ENCODE measurements at places on chromosomes 1 and 21. TPM values are rescaled to one million over a fixed set of nuclear protein-coding genes. Genes with fewer than 3 reads are reported as not detected.

GRCh38 chr1:204830747-204831146 lies 39.9 kb upstream of the NFASC start:
- no peaks in the 10 kb centered on the region for H3K4me1 ChIP-seq
- no peaks in the 10 kb centered on the region for H3K36me3 ChIP-seq
- peak overlapping the region; percentile 85 for H3K4me3 ChIP-seq
- H3K27me3 ChIP-seq = peaks cover 8% of the 10 kb centered on the region
- DNase-seq = no peak
- no peak overlapping the region for H3K27ac ChIP-seq

DNA sequence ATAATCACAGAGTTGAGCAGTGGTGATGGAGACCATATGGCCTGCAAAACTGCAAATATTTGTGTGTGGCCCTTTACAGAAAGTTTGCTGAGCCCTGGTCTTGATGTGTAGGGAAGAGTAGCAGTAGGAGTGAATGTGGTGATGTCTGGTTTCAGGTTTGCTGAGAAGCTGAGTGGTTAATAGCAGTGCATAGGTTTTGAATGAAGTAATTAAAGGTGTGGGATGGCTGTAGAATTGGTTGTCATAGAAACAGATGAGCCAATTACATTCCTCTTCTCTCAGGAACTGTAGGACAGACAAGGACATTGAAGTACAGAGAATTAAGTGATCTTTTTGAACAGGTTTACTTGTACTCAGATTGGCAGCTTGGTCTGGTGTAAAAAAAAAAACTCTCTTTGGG lies 37.4 kb downstream of the PRDM2 start:
- no peak for DNase-seq
- H3K27me3 ChIP-seq = peaks cover 74% of the 10 kb centered on the region
- H3K27ac ChIP-seq = no peak overlapping the region
- no peak overlapping the region for H3K4me3 ChIP-seq
- H3K36me3 ChIP-seq = no peaks in the 10 kb centered on the region
- H3K4me1 ChIP-seq = no peaks in the 10 kb centered on the region

GRCh38 chr1:42877380-42877779 lies 31.0 kb downstream of the ZNF691 start:
- peak; percentile 92 for DNase-seq
- no peaks in the 10 kb centered on the region for H3K4me1 ChIP-seq

The IL12RB2 gene
- total RNA-seq = not detected

DNA sequence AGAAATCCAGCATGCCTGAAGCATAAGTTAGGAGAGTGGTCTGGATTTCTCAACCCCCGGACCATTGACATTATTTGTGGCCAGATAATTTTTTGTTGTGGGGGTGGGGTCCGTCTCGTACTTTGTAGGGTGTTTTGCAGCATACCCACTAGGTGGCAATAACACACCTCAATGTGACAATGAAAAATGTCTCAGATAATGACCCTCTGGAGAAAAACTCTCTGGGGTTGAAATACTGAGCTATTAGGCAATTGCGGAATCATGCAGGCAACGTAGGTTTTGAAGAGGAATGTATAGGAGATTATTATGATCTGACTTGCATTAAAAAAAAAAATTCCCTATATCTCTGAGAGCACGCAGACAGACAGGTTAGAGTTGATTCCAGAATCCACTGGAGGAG lies 25.3 kb upstream of the RRP15 start:
- no peaks in the 10 kb centered on the region for H3K27me3 ChIP-seq
- no peak overlapping the region for H3K4me3 ChIP-seq
- H3K36me3 ChIP-seq = no peaks in the 10 kb centered on the region
- H3K4me1 ChIP-seq = no peaks in the 10 kb centered on the region

DNA sequence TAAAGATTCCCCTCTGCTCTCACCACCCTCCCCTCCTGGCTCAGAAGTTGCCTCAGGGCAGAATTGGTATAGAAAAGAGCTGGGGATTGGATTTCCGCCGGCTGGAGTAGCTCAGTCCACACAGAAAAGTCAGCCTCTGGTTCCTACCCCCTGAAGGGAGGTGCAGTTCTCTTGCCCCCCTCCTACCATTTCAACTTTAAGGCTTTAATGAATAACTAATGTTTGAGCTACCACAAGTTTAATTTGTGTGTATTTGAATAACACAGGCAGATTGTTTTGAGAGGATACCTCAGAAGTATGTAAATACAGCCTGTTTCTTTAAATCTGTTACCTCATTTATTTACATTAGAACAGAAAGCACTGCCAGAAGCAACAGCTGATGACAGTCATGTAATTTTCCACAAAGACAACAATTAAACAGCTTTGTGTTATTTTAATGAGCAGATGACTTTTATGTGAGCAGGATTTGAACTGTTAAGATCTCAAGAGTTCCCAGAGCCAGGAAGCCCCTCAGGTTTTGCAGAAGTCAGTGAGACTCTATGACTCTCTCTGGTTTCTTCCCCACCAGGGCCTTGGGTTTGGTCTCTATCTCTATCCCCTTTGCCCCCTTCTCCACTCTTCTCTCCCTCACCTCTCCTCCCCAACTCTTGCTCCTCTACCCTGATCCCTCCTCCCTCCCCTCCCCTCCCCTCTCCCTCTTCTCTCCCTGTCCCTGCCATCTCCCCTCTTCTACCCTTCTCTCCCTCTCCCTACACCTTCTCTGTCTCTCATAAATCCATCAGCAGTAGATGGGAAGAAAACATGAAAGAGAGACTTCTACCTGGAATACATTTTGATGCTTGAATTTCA lies 26.3 kb downstream of the DUSP10 start:
- H3K27ac ChIP-seq = no peak overlapping the region
- H3K4me3 ChIP-seq = peak overlapping the region; percentile 30
- peaks cover 78% of the 10 kb centered on the region for H3K36me3 ChIP-seq
- H3K4me1 ChIP-seq = peaks cover 26% of the 10 kb centered on the region
- H3K27me3 ChIP-seq = no peaks in the 10 kb centered on the region

The RNU1-1 gene
- total RNA-seq = 3,596 TPM

The SLAMF7 gene
- not detected for total RNA-seq

DNA sequence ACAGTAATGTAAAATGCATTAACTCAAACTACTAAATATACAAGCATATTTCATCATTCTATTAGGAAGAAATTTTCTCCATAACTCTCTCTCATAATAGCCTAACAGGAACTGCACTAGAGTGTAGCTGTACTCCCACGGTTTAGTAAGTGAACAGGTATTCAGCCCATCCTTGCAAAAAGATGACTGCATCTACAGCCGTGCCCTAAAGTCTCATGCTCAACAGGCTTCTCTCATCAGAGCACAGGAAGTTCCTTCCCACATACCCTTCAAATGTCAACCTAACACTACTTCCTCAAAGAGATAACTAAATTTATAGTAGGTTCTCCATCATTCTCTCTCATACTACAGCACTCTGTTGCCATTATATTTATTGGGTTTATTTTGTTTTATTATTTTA lies 251.6 kb downstream of the AKT3 start:
- H3K4me3 ChIP-seq = no peak overlapping the region
- DNase-seq = no peak
- H3K4me1 ChIP-seq = no peaks in the 10 kb centered on the region
- H3K27me3 ChIP-seq = no peaks in the 10 kb centered on the region
- no peak overlapping the region for H3K27ac ChIP-seq
- no peaks in the 10 kb centered on the region for H3K36me3 ChIP-seq

The TIE1 gene
- total RNA-seq = 0.70 TPM

The SLAMF9 gene
- not detected for total RNA-seq

- H3K27me3 ChIP-seq = no peaks in the 10 kb centered on the region
- H3K4me3 ChIP-seq = no peak overlapping the region
- H3K4me1 ChIP-seq = no peaks in the 10 kb centered on the region
- DNase-seq = no peak
- H3K36me3 ChIP-seq = no peaks in the 10 kb centered on the region
- H3K27ac ChIP-seq = no peak overlapping the region
Measured at GRCh38 chr1:2930016-2930815, 91.1 kb upstream of the ACTRT2 start.

DNA sequence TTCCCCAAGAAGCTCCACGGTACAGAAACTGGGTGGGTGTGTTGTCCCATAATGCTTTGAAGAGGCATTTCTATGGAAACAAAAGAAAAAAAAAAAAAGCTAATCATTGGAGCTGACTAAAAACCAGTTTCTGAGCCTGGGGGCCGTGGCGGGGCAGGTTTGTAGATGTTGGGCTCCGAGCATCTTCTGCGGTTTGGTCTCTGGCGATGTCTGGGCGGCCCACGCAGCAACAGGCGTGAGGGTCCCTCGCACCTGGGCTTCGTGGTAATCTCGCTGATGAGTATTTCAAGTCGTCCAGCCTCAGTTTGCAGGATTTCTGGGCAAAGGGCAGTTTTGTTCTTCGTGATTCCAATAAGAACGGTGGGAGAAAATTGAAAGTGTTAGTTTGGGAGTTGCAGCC lies 6.8 kb downstream of the TP73 start:
- no peaks in the 10 kb centered on the region for H3K4me1 ChIP-seq
- no peak overlapping the region for H3K27ac ChIP-seq
- no peak overlapping the region for H3K4me3 ChIP-seq
- H3K36me3 ChIP-seq = no peaks in the 10 kb centered on the region
- H3K27me3 ChIP-seq = peaks cover 48% of the 10 kb centered on the region
- DNase-seq = no peak

DNA sequence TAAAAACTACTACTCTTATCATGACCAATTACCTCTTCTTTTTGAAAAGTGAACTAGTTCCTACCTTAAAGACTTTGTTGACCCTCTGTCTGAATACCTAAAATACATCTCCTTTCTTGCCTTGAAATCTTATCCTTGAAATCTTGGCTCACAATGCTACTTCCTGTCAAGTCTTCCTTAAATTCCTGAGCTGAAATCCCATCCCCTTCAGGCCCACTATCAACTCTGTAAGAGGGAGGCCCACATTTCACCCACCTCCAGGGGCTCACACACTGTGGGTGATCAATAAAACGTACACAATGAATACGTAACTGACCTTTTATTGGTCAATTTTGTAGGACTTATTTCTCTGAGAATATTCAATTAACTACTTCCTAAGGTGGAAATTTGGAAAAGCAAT lies 88.0 kb downstream of the APP start:
- H3K4me1 ChIP-seq = peaks cover 2% of the 10 kb centered on the region
- peaks cover 34% of the 10 kb centered on the region for H3K36me3 ChIP-seq
- H3K27ac ChIP-seq = no peak overlapping the region
- no peaks in the 10 kb centered on the region for H3K27me3 ChIP-seq
- peak; percentile 67 for DNase-seq

The OVAAL gene
- not detected for total RNA-seq

- H3K27me3 ChIP-seq = no peaks in the 10 kb centered on the region
- no peak for DNase-seq
- no peaks in the 10 kb centered on the region for H3K4me1 ChIP-seq
- H3K36me3 ChIP-seq = no peaks in the 10 kb centered on the region
Measured at GRCh38 chr1:199303035-199303434, 664.2 kb downstream of the PTPRC start.

DNA sequence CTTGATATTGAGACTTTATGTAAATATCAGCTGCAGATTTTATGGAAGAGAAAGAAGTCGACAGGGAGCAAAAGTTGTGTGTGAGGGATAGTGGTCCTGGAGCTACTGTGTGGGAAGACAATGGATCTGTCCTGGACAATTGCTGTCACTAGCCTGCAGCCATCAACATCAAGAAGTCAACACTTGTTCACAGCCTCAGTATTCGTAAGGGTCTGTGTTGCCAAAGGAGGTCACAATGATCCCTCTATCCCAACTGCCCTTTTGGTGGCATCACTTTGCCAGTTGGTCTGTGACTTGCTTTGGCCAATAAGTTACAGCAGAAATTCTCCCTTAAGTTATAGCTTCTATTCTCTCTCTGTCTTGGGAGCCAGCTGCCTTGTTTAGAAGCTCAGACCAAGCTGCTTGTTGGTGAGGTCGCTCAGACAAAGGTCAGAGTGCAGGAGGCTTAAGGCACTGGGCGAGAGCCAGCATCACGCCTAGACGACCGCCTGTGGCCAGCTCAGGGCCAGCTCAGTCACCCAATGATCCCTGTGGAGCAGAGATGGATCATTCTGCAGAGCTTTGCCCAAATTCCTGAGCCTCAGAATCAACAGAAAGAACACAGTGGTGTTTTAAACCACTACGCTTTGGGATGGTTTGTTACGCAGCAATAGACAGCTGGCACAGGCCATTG lies 134.9 kb downstream of the RHOU start:
- no peaks in the 10 kb centered on the region for H3K36me3 ChIP-seq
- H3K27me3 ChIP-seq = no peaks in the 10 kb centered on the region
- no peak overlapping the region for H3K27ac ChIP-seq
- no peak overlapping the region for H3K4me3 ChIP-seq
- DNase-seq = no peak

DNA sequence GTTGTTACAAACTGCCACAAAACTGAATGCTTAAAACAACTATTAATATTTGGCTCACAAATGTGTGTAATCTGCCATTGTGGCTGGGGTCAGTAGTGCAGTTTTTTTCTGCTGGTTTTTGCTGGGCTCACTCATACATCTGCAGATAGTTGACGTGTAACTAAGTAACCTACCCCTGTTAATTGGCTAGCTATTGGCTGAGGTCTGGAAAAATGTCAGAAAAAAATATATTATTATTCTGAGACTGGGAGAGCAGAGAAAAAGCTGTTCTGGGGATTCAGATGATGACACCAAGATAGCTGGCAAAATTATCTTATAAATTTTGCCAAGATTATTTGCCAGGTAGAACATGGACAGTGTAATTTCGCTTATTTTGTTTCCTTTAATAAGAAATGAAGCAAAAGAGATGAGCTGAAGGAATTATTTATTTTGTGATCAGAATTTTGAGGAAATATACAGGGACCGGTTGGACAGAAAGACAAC lies 616.1 kb upstream of the ADAMTS5 start:
- no peak for DNase-seq
- no peaks in the 10 kb centered on the region for H3K27me3 ChIP-seq
- H3K27ac ChIP-seq = no peak overlapping the region
- no peaks in the 10 kb centered on the region for H3K36me3 ChIP-seq
- H3K4me1 ChIP-seq = no peaks in the 10 kb centered on the region

DNA sequence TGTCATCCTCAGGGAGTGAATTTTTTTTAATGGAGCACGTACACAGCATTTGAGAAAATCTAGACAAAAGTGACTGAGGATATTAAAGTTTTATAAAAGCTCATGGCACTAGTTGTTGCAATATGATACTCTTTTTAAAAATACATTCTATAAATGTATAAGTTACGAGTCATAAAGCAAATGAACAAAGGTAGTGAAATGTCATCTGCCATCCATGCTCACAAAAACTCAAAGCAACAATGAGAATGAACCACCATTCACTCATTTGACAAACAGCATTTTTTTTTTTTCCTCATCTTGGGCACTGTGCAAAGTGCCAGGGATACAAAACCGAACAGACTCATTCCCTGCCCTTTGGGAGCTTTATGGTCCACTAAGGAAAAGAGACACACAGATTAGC lies 38.7 kb downstream of the GPR137B start:
- no peaks in the 10 kb centered on the region for H3K36me3 ChIP-seq
- no peaks in the 10 kb centered on the region for H3K27me3 ChIP-seq
- H3K27ac ChIP-seq = no peak overlapping the region
- no peaks in the 10 kb centered on the region for H3K4me1 ChIP-seq
- H3K4me3 ChIP-seq = no peak overlapping the region
- DNase-seq = no peak

The HFM1 gene
- 2.1 TPM for total RNA-seq

The RHBG gene
- 3.5 TPM for total RNA-seq
